ENCODE measurements at places on chromosomes 3 and 15. TPM values are rescaled to one million over a fixed set of nuclear protein-coding genes. Genes with fewer than 3 reads are reported as not detected.

The CIB2 gene
- total RNA-seq: 2.4 TPM

The AGBL1 gene
- total RNA-seq: not detected

The GOLGA6L7 gene
- total RNA-seq: not detected

The ASB14 gene
- not detected for total RNA-seq
